ENCODE measurements at places on chromosomes 5 and 9.

GRCh38 chr9:112059145-112059965, 115.7 kb downstream of the SUSD1 start:
- DNase-seq: no peak

DNA sequence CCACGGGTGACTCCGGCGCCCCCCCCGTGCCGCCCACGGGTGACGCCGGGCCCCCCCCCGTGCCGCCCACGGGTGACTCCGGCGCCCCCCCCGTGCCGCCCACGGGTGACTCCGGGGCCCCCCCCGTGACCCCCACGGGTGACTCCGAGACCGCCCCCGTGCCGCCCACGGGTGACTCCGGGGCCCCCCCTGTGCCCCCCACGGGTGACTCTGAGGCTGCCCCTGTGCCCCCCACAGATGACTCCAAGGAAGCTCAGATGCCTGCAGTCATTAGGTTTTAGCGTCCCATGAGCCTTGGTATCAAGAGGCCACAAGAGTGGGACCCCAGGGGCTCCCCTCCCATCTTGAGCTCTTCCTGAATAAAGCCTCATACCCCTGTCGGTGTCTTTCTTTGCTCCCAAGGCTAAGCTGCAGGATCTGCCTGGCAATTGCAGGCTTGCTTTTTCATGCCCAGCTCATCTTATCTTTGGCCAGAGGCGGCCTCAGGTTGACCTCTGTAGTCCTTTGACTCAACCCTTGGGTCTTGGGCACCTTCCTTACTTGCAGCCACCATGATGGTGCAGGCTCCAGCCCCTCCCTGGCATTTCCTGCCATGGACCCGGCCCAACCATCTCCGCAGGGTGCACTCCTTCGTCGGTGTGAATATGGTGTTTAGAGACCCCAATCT, 9.8 kb downstream of the CEL start:
- DNase-seq: no peak

DNA sequence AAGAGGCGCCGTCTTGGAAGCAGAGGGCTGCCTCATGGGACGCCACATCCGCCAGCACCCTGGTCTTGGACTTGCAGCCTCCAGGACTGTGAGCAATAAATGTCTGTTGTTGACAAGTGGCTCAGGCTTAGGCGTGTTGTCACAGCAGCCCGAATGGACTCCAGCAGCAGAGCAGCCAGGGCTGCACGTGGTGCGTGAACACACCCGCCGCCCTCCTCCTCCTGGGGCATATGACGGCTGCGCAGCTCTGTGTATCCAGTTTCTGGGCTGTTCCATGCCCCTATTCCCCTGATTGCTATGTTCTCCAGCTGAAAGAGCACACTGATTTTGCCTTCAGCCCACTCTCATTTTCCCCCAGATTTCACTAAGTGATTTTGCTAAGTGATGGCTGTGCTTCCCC, 36.0 kb upstream of the CLPTM1L start:
- DNase-seq: no peak

DNA sequence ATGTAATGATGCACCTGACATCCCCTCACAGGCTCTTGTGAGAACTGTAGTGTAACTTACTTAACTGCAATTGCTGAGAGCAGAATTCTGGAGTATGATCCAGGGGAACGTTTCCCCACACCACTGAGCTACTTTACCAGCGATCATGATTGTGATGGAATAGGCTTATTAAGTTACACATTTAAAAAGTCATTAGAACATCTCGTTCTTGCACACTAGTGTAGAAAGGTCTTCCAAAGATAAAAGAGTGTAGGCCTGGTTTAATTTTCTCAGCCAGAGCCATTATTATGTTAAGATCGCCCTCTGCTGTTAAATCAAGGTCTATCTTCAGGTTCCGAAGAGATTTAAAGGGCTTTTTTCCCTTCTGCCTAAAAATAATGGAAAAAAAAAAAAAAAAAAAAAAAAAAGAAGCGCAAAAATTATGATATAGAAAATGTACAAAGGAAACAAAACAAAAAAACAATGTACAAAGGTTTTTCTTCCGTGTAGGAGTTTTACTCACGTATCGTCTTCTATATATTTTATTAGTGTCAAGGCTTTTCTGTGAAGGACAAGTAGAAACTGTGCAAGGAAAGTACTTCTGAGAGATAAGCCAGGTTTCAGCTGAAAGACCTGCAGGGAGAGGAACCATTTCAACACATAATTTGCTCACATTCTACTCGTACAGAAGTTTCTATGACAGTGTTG, 18.6 kb upstream of the MOB3B start:
- DNase-seq: no peak

- no peak for DNase-seq
Measured at GRCh38 chr9:17609312-17610005, 30.6 kb downstream of the SH3GL2 start.

- DNase-seq: peak; percentile 66
Measured at GRCh38 chr5:175728885-175729828, 71.3 kb downstream of the HRH2 start.

DNA sequence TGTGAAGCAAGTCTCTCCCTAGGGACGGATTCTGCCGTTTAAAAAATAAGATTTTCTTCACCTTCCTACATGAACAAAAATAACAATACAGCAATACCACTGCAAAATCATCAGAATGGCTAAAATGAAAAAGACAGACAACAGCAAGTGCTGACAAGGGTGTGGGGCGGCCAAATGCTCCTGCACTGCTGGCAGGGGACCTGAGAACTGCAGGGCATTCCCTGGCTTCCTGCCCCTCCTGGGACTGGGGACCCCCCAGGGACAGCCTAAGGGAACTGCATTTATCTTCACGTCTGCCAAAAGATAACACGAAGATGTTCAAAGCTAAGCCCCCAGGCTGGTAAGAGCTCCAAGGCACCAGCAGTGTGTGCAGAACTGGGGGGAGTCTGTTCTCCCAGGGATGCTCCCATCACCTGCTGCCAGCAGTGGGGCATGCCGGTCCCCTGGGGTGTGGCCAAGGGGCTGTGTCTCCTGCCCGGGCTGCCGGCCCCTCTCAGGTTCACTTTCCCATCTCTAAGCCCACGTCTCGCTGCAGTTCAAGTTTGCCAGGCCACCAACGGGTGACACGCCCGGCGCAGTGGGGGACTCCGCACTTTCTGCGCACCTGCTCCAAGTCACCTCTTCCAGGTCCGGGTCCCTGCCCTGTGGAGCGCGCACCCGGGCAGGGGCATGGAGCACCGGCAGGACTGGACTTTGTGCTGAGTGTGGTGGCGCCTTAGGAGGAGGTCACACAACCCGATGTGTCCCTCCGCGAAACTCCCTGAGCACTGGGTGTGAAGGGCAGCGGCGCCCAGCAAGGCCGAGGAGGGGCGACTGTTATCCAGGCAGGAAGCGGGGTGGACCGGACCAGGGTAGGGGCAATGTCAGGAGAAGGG, 4.5 kb upstream of the EGFL7 start:
- DNase-seq: no peak

GRCh38 chr5:103232393-103232999, 26.1 kb upstream of the MACIR start:
- no peak for DNase-seq

DNA sequence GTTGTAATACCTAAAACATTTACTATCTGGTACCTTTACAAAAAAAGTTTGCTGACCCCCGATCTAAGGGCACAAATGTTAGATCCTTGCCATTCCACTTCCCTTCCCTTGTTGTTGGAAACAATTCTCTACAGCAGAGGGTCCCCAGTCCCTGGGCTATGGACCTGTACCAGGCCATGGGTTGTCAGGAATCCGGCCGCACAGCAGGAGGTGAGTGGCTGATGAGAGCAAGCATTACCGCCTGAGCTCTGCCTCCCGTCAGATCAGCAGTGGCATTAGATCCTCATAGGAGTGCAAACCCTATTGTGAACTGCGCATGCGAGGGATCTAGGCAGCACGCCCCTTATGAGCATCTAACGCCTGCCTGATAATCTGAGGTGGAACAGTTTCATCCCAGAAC, 248.5 kb downstream of the AP3B1 start:
- no peak for DNase-seq

GRCh38 chr5:622946-623522, 10.9 kb downstream of the CEP72 start:
- no peak for DNase-seq

DNA sequence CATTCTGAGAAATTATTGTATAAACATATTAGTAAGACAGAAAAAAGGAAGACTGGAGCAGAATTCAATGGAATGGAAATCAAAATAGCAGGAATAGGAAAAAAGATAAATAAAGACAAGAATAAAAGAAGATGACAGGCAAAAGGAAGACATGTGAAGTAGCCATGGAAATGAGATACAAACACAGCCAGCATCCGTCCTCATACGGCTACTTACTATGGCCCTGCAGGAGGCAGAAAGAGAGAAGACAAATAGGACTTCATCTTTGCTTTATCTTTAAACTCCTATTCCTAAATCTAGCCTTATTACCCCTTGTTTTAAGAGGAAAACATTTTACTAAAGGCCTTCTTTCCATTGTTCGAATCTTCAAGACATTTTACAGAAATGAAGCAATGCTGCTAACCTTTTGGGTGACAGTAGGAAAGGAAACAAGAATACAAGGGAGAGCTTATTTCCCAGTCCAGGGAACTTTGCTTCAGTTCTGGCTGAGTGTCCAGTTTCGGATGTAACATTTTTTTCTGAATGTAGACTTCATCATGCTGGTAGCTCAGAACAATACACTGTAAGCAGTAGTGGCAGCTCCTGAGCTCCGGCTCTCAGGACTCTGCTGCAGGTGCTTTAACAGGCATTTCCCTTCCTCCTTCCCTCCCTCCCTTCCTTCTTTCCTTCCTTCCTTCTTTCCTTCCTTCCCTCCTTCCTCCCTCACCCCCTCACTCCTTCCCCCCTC, 106.4 kb upstream of the SLC12A2 start:
- DNase-seq: no peak

- DNase-seq: no peak
Measured at GRCh38 chr5:13217636-13218035, 726.9 kb downstream of the DNAH5 start.

DNA sequence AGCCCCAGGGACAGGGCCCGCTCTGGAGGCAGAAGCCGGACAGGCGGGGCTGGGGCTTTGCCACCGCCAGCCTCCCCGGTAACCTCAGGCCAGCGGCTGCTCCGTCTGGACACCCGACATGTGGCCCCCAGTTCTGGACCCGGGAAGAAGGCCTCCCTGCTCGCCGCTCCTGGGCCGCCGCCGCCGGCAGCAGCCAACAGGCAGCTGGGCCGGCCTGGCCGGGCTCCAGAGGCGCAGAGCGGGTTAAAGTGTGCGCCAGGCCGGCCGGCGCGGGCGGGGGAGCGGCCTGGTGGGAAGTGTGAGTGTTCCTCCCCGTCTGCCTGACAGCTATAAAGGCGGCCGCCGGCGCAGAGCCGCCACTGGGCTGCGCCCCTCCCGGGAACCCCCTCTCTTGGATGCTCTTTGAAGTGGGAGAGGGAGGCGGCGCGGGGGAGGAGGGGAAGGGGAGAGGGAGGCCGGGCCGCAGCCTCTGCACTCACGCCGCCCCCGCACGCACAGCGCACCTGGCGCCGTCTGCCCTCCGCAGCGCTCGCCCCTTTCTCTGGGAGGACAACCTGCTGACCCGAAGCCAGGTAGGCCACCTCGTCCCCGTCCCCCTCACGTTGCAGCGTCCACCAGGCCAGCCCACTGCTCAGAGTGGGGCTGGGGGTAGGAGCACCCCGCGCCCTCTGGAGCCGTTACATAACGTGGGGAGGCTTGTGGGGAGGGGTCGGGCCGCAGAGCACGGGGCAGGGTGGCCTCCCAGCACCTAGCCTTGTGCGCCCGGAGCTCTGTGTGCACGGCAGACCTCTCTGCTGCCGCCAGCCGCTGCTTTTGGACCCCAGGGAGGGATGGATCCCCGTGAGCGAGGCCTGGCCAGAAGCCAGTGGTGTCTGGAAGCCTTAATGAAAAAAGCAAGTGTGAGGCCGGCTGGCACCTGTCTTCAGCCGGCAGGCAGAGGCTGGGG, at the start of gene ADAMTSL2:
TSS of gene ADAMTSL2 (plus strand) at position 359 of the 946 bp plus-strand sequence. CDS start 2,009 bp downstream, outside the sequence.
- DNase-seq: peak; percentile 85

DNA sequence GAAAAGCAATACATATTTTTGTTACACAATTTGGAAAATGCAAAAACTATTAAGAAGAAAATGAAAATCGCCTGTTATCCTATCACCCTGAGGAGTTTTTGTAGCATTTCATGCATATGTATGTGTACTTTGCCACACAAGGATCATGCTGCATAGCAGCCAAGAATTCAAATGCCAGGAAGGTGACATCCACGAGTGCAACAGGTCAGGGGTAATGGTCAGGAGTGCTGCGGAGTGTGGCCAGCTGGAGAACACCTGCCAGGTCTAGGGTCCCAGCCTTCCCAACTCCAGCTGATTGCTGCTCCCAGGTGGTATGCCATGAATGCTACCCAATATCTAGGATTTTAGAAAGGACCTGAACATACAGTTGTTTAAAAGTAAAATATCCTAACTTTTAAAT, 617.1 kb downstream of the PRELID2 start:
- no peak for DNase-seq

DNA sequence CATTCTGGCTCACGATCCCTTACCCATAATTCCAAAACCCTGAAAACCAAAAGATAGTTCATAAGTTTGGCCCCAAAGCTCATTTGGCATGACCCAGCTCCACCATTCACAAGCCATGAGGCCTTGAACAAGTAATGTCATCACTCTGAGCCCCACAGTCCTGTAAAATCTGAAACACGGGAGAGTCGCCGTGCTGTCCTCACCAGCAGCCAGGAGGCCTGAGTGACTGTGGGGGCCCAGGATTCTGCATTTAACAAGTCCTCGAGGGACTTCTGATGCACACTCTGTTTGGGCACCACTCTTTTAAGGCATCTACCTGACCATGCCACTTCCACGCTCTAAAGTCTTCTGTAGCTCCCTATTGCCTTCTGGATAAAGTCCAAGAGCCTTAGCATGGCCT, 40.8 kb downstream of the DUSP1 start:
- DNase-seq: no peak

DNA sequence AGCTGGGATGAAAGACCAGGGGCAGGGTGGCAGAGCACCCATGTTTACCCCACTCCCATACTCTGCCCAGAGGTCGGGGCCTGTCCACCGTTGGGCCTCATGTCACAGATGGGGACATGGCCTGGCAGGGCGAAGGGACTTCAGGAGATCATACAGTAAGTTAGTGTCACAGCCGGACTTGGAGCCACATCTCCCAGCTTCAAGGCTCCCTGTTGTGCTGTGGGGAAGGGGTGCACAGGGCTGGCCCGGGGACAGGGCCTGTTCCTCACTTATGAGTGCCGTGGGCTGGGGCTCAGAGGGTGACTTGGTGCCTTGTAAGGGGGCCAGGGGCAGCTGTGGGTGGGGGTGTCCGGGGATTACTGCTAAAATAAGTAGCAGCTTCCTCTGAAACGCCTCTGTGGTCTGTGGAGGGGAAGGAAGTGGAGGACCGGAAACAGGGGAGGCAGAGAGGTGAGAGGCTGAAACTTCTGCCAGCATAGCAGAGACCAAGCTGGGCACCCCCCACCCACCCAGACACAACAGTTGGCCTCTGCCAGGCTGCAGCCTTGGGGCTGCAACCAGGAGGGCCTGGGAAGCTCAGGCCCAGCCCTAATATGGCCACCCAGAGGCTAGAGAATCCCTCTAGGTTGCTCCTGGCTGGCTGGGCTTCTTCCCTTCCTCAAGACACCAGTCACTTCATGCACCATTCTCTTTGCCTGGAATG, 41.1 kb upstream of the NEK6 start:
- peak; percentile 89 for DNase-seq

- no peak for DNase-seq
Measured at GRCh38 chr5:72465601-72466563, 41.3 kb downstream of the ZNF366 start.

- DNase-seq: no peak
Measured at GRCh38 chr5:68803881-68804319, 289.9 kb upstream of the SLC30A5 start.
